Stimulated activated memory B cell treated with anti-CD40 and anti-IgM and Interleukin-4, amounts not matched to agents 10 μg/mL and 1 μg/mL and 100 μg/mL, for 72 hours (primary cell): ENCODE measurements at places on chromosomes 11 and 22.

DNA sequence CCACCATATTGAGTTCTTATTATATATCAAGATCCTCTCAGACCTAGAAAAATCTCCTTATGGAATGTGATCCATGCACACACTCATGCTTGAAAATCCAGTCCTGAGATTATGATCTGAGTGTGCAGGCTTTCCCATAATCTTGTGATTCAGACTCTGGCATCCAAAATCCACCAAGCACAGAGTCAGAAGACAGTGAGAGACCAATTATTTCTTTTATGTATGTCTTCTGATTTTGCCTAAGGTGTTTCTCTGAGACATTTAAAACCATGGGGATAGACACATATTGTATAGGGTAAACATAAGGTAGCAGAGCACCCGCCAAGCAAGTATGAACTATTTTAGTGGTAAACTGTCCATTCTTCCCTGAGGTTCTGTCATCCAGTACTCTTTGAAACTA is 52.0 kb upstream of the MMP13 start:
- ATAC-seq, result no peak

- ATAC-seq, result no peak
These were observed 330.5 kb downstream of the TENM4 start for GRCh38 chr11:79110321-79110720.

GRCh38 chr22:29393019-29393608 is 4.7 kb upstream of the AP1B1 start:
- ATAC-seq, result no peak

- ATAC-seq, result peak; percentile 57
These were observed 41.1 kb downstream of the BMAL1 start for GRCh38 chr11:13318498-13319295.

GRCh38 chr11:99069856-99070444 is 49.2 kb downstream of the CNTN5 start:
- peak; percentile 56 for ATAC-seq

DNA sequence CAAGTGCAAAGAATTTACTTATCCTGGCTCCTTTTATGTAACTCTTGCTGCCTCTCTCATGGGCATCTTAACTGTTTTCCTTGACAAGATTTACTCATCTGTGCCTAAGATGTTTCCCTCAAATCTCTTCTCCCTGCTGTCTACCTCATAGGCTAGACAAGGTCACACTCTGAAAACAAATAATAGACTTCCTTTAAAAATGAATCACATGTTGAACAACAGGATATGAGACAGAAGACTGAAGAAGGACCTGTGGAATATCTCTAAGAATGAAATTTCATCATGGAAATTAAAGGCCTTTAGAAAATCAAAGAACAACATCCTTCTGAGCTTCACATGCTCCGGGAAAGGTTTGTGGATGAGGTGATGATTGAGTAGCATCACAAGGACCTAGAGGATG is 6.0 kb upstream of the SCGB2A2 start:
- ATAC-seq, result no peak

- ATAC-seq, result no peak
These were observed 19.6 kb downstream of the NF2 start for GRCh38 chr22:29623059-29623458.

GRCh38 chr22:19632668-19633148 is 81.6 kb upstream of the SEPTIN5 start:
- no peak for ATAC-seq

DNA sequence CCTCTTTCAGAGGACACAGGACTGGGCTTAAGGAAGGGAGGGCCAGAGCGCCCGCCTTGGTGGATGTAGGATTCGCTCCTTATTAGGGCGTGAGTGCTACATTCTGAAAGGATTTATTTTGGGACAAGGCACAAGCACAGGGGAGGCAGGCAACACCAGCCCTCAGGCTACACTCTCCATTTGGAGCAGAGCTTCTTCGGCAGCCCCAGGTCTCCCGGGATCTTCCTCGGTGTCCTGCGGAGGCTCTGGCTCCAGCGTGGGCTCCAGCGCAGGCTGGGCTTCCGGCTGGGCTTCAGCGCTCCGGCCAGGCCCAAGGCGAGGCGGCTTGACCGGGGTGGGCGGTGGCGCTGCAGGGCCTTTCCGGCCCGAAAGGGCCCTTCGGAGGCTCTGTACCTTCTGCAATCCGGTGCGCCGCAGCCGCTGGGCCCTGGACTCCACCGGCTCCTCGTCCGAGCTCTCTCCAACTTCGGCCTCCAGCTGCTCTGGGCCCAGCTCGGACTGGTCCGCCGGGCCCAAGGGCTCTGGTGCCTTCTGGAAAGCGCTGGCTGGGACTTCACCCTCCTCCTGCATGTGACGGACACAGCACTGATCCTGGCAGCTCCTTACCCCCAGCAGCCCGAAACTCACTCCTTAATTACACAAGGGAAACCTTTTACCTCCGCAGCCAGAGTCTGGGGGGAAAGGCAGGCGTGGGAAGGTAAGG is 1.1 kb downstream of the CAVIN3 start:
- ATAC-seq, result no peak

GRCh38 chr22:32219026-32219425 is 14.2 kb upstream of the RFPL2 start:
- no peak for ATAC-seq

DNA sequence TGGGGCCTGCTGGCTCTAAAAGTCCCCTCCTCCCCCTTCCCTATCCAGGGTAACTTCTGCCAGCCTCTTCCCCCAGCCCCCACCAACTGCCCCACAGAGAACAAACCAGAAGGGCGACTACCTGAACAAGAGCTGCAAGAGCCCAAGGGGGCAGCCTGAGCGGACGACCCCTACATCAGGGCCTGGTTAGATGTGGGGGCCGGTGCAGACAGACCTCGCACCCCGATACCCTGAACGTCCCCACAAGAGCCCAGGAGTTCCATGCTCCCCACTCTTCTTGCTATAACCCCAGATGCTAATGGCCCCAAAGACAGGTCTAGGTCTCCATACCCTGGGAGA is 20.7 kb downstream of the SUN2 start:
- no peak for ATAC-seq

GRCh38 chr22:17106785-17107546 is 14.2 kb downstream of the TMEM121B start:
- no peak for ATAC-seq

DNA sequence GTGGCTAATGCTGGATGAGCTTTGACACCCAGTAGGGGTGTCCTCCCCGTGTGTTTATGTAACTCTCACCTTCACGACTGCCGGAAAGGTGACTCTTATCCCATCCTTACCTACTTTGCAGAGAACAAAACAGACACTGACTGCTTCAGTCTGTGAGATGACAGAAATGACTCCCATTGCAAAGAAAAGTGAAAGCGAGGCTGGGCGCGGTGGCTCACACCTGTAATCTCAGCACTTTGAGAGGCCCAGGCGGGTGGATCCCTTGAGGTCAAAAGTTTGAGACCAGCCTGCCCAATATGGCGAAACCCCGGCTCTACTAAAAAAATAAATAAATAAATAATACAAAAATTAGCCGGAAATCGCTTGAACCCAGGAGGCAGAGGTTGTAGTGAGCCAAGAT is 106.4 kb upstream of the ANO1 start:
- ATAC-seq, result no peak

DNA sequence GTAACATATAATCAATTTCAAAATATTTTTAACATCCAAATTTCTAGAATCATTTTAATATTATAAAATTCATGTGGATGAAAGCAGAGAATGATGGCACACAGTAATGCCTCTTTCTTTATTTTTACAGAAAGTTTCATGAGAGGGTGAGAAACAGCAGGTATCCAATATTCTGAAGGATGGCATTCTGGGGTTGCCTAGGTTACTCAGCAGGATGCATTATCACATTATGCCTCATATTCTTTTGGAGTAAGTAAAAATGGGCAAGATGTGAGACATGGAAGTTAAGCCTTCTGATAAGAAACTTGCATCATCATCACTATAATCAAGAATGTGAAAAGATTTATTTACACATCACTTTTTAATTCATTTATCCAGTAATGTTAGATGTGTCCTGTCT is 148.7 kb upstream of the PGR start:
- no peak for ATAC-seq

GRCh38 chr11:41254966-41255365 is 204.5 kb downstream of the LRRC4C start:
- ATAC-seq, result no peak

- no peak for ATAC-seq
These were observed 28.0 kb downstream of the OR8D1 start for GRCh38 chr11:124285610-124286344.

- ATAC-seq, result no peak
These were observed 45.4 kb downstream of the GRAMD1B start for GRCh38 chr11:123475469-123475868.

GRCh38 chr22:30843245-30843644 is 125.3 kb downstream of the MORC2 start:
- ATAC-seq, result no peak

- ATAC-seq, result no peak
These were observed 66.9 kb downstream of the LRRC4C start for GRCh38 chr11:41392596-41392995.

DNA sequence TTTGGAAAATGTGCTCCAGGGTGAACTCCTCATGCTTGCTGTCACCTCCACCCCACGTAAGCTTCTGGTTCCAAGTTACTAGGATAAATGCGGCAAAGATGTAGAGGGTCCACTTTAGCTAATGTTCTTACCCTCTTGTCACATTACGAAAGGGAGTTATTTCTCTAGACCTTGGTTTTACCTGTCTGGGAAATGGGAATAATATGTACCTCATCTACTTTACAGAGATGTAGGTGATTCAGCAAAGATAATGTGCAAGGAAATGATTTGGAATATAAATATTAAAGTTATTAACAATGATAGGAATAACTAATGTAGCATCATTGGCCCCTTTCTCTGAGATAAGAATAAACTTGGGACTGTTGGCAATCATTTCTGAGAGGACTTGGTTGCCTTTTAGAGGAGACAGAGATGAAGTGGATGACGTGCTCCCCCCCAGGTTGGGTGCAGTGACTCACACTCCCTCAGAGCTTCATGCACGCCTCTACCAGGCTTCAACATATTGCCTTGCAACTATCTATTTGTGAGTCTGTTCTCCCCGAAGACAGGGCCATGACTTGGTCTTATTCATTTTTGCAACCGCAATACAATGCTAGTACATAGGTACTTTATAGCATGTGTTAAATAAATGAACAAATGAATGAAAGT is 97.1 kb downstream of the ME3 start:
- ATAC-seq, result no peak

- no peak for ATAC-seq
These were observed 745.2 kb downstream of the KCNA4 start for GRCh38 chr11:29271616-29272015.

DNA sequence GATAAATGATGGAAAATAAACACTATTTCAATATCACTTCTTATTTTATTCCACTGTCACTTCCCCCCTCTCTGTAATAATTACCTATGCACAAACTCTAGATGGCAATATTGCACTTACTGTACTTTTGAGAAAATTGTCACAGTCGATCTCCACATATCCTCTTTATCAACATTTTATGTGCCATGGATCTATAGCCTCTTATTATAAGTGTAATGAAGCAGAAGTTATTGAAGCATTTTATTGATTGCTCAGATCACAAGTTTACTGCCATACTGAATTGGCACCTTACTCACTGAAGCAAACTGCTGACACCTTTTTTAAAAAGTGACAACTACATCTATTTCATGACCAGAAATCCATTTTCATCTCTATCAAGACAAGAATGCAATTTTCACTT is 133.4 kb downstream of the DCDC1 start:
- no peak for ATAC-seq

DNA sequence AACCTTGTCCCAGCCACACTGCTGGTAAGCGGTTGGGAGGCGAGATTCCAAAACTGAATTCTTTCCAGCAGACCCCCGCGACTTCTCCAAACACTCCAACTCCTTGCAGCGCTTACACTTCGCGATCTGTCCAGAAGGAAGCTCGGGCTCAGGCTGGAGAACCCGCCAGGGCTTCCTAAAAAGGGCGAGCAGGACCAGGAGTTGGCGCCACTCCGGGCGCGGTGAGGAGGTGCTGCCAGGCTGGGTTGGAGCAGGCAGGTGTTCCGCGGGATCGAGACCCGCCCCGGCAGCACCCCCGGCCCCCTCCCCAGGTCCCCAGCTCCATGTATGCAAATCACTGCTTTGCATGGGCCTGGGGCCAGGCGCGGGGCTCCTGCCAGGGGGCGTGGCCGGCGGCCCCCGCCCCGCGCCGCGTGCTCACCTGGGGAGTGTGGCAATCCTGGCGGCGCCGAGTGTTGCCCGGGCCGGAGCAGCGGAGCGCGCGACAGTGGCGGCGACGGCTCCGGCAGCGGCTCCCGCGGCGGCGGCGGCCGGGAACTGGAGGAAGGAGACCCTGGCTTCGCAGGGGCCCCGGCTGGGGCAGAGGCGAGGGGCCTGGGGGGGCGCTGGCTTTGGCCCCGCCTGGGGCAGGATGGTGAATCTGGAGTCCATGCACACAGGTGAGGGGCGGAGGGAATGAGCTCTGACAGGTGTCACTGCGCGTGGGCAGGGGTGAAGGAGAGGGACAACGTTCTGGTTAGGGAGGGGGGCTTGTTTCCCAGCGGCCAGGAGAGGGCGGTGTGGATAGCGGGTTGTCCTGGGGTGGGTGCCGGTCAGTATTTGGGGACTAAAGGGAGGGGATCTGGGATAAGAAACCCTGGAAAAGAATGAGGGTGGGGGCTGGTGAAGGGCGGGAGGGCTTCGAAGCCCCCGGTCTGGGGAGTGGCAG is at the start of gene POU2F3:
POU2F3 (plus strand) TSS at position 428 of the 928 bp plus-strand sequence; CDS start at position 632, 204 bp downstream.
- no peak for ATAC-seq

DNA sequence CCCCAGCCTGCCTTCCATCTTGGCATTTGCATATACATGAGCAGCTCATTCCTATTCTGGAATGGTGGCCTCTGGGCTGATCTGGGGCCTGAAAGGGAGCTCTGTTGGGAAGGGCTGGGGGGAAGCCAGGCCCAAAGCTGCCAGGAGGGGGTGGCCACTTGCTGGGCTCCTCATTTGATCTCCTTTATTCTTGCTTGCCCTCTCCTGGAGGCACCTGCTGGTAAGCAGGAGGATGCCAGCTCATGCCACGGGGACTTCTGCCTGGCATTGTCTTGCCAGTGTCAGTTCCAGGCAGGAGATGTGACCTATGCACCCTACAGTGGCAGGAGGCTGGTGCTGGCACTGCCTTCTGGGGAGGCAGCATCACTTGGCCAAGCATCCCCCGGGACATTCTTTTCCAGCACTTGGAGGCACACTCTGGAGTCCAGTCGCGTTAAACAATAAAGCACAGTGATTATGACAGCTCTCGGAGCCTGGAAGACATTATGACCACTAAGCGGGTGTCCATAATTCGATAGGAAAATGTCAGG is 128.3 kb downstream of the NTM start:
- no peak for ATAC-seq

DNA sequence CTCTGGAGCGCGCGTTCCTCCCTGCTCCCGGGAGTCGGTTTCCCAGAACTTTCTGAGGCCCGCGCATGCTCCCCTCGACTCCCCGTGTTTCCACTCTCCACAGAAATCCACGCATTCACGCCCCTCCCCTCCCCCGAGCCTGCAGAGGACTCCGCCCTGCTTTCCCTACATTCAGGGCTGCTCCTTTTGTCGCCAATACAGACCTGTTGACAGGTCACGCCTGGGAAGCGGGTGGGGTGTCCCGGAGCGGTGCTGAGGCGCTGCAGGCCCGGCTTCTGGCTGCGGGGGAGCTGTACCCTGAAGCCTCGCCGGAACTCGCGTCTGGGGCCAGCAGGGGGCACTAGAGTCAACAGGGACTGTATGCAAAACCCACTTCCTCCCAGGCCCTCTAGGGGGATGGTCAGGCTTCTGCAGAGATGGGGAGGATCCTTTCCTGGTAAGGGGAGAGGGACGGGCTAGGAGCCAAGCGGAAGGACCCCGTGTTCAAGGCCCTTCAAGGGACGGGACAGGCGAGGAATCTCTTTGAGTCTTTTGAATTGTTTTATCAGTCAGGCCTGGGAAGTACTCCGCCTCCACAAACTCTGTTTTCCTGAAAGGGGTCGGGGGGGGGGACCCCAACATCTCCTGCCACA is at the start of gene PRAME:
PRAME (minus strand) TSS at position 294 of the 632 bp plus-strand sequence. CDS start 2,433 bp downstream, outside the sequence.
- ATAC-seq, result peak; percentile 76

GRCh38 chr11:102345904-102346303 is 1.1 kb upstream of the BIRC2 start:
- no peak for ATAC-seq
